ENCODE measurements at places on chromosomes 7 and 10.

DNA sequence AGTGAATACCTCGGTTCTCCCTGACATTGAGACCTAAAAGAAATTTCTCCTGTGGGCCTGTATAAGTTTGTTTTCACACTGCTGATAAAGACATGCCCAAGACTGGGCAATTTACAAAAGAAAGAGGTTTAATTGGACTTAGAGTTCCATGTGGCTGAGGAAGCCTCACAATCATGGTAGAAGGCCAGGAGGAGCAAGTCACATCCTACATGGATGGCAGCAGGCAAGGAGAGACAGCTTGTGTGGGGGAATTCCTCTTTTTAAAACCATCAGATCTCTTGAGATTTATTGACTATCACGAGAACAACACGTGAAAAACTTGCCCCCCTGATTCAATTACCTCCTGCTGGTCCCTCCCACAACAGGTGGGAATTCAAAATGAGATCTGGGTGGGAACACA, 6.7 kb downstream of the TMEM72 start:
- no peak for DNase-seq

- DNase-seq = no peak
Measured at GRCh38 chr10:69317626-69318105, 39.4 kb downstream of the HK1 start.

- no peak for DNase-seq
Measured at GRCh38 chr7:1569440-1569832, 396 bp downstream of the PSMG3 start.

GRCh38 chr10:58209669-58210068, 58.0 kb downstream of the IPMK start:
- DNase-seq = no peak

GRCh38 chr7:155205368-155206317, 92.0 kb upstream of the INSIG1 start:
- peak; percentile 69 for DNase-seq

DNA sequence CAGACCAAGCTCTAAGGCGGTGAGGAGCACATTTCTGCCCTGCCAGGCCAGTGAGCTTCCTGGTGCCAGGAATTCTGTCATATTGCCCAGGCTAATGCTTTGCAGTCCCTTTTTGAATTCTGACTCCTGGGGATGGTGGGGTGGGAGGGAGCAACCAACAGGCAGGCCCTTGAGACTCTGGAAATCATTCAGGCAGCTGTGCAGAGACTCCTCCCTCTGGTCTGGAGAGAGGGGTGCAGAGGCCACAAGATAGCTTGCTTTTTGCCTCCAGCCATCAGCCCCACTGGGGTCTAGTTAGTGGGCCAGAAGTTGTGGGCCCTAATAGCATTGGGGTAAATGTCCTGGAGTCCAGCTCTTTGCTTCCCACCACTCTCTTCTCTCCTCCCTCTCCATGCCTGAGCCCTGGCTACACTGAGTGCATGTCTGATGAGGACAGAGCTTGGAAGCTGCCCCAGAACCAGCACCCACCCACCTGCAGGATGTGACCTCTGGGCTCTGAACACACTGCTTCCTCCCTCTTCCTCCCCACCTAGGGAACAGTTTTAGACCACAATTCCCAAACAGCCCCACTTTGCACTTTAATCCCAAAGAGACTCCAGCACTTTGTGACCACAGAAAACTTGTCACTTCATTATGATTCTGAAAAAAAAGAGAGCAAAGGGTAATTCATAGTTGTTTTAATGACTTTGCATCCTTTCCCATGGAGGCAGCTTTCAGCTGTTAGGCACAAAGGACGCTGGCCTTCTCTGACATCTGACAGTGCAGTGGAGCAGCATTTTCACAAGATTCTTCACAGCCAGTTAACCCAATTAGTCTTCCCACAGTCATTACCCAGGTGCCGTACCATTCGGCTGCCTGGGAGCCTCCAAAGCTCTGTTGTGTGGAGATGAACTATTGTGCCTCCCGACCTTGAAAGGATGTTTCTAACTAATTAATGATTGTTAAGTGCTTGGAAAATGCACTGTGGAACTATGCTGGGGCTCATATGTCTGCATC, 262.5 kb downstream of the TRIL start:
- no peak for DNase-seq

- DNase-seq = no peak
Measured at GRCh38 chr7:2660359-2661095, 27.5 kb upstream of the AMZ1 start.

GRCh38 chr10:75469006-75469616, 37.7 kb downstream of the LRMDA start:
- DNase-seq = no peak

- DNase-seq = no peak
Measured at GRCh38 chr10:98339799-98340198, 71.8 kb upstream of the LOXL4 start.

GRCh38 chr7:31663072-31663471, 23.9 kb upstream of the PPP1R17 start:
- DNase-seq = peak; percentile 88

GRCh38 chr10:10985361-10985760, 32.3 kb upstream of the CELF2 start:
- no peak for DNase-seq

- DNase-seq = no peak
Measured at GRCh38 chr7:134669388-134669787, 22.7 kb downstream of the BPGM start.

GRCh38 chr7:49172639-49173038, 248.3 kb downstream of the CDC14C start:
- no peak for DNase-seq

DNA sequence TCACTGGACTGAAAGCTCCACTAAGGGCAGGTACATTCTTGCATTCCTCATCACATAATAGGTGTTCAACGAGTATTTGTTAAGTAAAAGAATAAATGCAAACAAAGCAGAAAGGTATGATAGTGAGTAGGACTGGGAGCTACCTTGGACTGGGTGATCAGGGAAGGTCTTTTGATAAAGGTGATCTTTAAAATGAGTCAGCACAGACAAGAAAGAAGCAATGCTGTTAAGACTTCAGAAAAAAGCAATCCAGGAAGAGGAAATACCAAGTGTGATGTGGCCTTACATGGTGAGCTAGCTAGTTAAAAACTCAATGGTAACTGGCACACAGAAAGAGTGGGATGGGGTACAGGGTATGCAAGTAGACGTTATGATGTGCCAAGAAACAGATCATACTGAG, 40.1 kb downstream of the TSPAN12 start:
- no peak for DNase-seq

Measured in mesendoderm (in vitro differentiated cells).